ENCODE measurements at places on chromosomes 6 and 20. TPM values are rescaled to one million over a fixed set of nuclear protein-coding genes. Genes with fewer than 3 reads are reported as not detected.

The PRR18 gene
- not detected for total RNA-seq

The RPS18 gene
- 3,021 TPM for total RNA-seq

- DNase-seq, result peak; percentile 9
- H3K27ac ChIP-seq, result no peak overlapping the region
Measured at GRCh38 chr6:157312757-157313156, 10.6 kb downstream of the TMEM242 start.

- H3K4me1 ChIP-seq, result peaks cover 13% of the 10 kb centered on the region
- peak; percentile 82 for DNase-seq
- H3K4me3 ChIP-seq, result peak overlapping the region; percentile 45
- no peaks in the 10 kb centered on the region for H3K27me3 ChIP-seq
- no peaks in the 10 kb centered on the region for H3K36me3 ChIP-seq
Measured at GRCh38 chr6:17045581-17046322, 56.1 kb upstream of the STMND1 start.

- no peak overlapping the region for H3K4me3 ChIP-seq
- H3K36me3 ChIP-seq, result no peaks in the 10 kb centered on the region
- H3K4me1 ChIP-seq, result peaks cover 20% of the 10 kb centered on the region
Measured at GRCh38 chr6:26029857-26030653, 57.2 kb upstream of the HFE start.

GRCh38 chr6:41546475-41546865, 289 bp downstream of the FOXP4 start:
- no peaks in the 10 kb centered on the region for H3K27me3 ChIP-seq
- H3K27ac ChIP-seq, result no peak overlapping the region
- DNase-seq, result peak; percentile 66
- H3K36me3 ChIP-seq, result no peaks in the 10 kb centered on the region

DNA sequence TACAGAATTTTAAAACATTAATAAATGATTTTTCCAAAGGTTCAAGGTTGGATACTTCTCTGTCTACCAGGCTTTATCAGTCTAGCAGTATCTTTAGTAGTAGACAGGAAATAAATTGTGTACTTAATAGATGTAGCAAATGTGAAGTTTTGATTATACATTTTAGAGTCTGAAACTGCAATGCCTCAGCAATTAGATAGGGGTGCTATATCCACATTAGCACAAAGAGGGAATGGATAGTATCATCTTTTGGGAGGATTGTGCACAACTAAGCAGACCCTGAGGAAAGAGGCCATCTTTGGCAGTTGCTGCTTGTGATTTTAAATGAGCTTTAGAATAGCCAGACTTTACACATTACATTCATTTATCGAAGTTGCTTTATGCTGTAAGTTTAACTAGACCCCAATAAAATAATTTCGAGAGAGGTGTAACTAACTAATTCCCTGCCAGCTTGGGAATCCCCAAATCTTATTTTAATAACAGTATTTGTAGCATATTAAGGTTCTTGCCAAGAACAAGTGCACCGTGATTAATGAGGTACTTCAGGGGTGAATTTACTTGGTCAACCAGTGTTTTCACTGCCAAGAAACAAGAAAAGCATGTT, 2.8 kb downstream of the KCNQ5 start:
- H3K4me3 ChIP-seq, result peak overlapping the region; percentile 96
- no peak overlapping the region for H3K27ac ChIP-seq
- H3K36me3 ChIP-seq, result no peaks in the 10 kb centered on the region

The EGFL8 gene
- 6.2 TPM for total RNA-seq

DNA sequence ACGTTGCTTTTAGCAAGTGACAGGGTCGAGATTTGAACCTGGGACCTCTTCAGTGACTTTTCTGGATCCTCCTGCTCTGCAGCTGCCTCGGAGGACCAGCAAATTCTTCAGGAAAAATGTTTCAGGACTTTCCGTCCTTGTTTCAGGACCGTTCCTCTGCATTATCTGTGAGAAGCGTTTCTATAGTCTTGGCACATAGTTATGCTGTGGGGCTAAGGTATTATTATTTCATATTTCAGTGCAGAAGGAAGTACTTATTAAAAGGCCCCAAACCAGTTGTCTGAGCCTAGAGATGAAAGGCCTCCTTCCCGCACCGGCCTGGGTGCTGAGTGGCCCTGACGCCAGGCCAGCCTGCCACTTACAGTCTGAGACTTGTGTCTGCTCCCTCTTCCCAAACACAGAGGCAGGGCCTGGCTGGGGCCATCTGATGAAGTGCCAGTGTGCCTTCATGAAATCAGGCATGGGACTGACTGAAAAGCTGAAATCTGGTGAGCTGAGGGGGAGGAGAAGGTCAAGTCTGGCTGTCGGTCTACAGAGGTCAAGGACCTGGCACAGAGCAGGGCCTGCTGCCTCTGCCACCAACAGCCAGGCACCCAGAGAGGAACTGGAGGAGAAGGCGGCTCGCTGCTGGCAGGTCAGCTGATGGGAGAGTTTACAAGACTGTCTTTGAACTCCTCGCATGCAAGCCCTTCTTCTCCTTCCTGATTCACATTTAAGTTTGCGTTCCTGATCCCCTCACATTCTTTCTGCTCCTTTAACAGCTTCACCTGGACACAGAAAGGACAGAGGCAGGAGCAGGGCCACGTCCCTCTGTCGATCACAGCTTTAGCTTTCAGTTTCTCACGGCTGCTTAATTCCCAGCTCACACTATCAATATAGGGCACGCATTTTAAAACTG, 8.9 kb upstream of the QKI start:
- peak; percentile 67 for DNase-seq
- peak overlapping the region; percentile 66 for H3K4me3 ChIP-seq
- H3K27ac ChIP-seq, result peak overlapping the region; percentile 67
- no peaks in the 10 kb centered on the region for H3K36me3 ChIP-seq

The ZNF165 gene
- 0.86 TPM for total RNA-seq

DNA sequence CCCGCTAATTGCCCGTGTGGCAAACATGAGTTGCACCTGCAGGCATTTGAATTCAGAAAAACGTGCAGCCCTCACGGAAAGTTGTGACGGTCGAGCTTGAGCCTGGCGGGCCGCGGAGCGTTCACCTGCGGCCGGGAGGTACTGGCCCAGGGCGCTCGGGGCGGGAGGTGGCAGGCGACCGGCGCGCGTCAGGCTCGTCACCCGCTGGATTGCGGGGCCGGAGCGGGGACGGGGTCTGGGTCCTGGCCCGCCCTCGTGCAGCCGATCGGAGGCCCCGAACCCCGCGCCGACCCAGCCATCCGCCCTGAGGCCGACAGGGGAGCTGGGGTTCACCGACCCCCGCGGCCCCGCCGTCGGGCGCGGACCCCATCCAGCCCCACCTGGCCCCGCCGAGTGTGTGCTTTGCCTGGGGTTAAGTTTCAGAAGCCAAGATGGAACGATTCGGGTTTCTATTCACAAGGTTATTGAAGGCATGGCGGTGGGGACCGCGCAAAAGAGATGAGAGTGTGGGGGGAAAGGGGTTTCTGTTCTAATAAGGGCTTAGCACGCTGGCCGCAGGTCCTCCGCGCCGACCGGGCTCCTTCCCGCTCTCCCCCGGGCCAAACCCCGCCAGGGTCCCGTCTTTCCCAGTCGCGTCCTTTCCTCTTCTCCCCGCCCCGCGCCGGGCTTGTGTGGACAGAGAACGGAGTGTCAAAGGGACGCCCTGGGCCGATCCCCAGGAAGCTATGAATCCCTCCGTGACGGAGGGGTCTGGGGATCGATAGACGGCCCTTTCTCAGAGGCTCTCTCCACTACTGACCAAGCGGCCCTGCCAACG, 1.6 kb upstream of the HEY2 start:
- H3K27me3 ChIP-seq, result peaks cover 82% of the 10 kb centered on the region
- no peaks in the 10 kb centered on the region for H3K36me3 ChIP-seq
- peak overlapping the region; percentile 76 for H3K4me3 ChIP-seq
- peak; percentile 52 for DNase-seq

GRCh38 chr20:25626779-25627178, 3.0 kb upstream of the NANP start:
- H3K27ac ChIP-seq, result no peak overlapping the region
- H3K27me3 ChIP-seq, result no peaks in the 10 kb centered on the region
- H3K4me3 ChIP-seq, result no peak overlapping the region
- H3K4me1 ChIP-seq, result peaks cover 4% of the 10 kb centered on the region

The COL9A3 gene
- not detected for total RNA-seq

DNA sequence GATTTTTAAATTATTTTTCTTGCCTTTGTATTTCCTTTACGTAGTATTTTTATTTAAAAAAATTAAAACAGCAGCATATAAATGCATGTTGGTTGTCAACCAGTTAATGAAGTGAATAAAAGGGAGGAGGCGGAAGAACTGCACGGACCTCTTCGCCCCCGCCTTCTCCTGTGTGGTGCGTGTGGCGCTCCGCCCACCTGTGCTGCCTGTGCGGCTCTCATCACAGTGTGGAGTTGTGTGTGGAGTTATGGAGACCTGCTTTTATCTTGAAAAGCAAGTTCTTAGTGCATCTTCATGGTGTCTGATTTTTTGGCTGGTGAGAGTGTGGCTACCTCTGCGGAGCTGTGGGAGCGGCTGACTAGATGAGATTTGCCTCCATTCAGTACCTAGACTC, 58.4 kb downstream of the PTPN1 start:
- no peak overlapping the region for H3K27ac ChIP-seq
- peaks cover 8% of the 10 kb centered on the region for H3K36me3 ChIP-seq
- H3K4me3 ChIP-seq, result no peak overlapping the region

DNA sequence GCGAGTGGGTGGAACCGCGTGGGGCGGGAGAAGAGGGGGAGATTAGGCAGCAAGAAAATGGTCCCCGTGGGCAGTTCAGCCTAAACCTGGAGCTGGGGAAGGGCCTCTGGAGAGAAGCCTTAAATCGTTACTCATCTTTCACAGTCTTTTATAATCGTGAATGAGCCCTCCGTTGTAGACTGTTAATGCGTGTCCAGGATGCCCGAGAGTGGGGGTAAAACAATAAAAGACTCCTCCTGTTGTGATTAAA, 11.0 kb upstream of the ELOVL5 start:
- no peak for DNase-seq
- H3K27ac ChIP-seq, result peak overlapping the region; percentile 94
- peaks cover 32% of the 10 kb centered on the region for H3K4me1 ChIP-seq
- H3K36me3 ChIP-seq, result no peaks in the 10 kb centered on the region
- no peaks in the 10 kb centered on the region for H3K27me3 ChIP-seq
- peak overlapping the region; percentile 73 for H3K4me3 ChIP-seq

DNA sequence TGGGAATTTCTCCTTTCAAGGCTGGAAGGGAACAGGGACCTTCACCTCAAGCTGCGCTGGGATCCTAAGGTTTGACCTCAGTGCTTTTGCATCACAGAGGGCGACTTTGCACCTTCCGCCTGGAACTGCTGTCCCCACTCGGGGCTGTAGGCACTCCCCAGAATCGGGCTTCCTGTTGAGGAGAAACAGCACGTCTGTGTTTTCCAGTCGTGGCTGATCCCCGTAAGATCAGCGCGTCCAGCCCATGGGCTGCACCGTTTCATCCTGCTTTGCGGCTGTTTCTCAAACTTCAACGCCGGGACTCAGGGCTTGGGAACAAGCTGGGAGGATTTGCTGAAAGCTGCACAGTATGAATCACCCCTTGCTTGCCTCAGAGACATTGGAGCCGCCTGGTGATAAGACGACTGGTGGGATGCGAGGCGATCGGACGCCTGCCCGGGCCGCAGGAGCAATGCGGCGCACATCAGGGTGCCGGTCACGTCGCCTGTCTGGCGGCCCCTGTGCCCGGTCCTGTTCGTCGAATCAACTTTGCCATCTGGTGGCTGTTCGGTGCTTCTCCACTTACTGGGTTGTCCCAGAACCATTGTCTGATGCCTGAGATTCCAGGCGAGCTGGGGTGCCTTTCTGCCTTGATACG, 53.6 kb upstream of the FRMD1 start:
- H3K4me1 ChIP-seq, result peaks cover 3% of the 10 kb centered on the region
- H3K27ac ChIP-seq, result peak overlapping the region; percentile 74
- DNase-seq, result peak; percentile 88

DNA sequence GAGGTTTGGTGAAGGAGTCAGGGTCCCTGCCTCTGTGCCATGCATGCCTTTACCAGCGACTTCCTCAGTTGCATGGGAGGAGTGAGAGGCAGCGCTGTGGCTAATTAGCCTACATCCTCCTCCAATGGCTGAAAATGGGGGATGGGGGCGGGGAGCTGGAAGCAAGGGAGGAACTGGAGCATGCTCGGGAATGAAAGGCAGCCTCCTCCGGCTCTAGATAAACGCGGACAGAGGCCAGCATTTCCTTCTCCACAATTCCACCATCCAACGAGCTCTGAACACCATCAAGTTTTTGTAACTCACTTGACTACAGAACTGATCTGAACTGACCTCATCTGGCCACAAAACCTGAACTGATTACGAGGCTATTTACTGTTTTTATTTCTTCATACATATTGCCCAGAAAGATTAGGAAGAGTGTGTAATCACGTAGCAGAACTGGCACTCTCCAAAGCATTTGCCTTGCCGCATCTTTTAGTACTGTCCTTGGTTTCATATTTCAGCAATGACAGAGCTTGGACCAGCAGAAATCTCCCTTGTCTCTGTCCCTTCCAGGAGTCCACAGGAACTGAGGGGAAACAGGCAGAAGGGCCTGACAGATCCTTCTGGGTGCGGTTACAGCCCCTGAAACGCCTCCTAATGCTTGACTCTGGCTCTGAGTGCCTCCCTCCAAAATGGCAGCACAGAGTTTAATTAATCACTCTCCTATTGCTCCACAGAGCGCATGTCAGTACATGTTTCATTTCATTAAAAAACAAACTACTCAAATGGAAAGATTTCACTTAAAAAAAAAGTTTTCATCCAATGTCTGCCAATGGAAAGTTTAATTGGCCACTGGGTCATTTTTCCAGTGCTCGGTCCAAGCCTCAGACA, 58.2 kb upstream of the TRAF3IP2 start:
- H3K27me3 ChIP-seq, result no peaks in the 10 kb centered on the region
- peak overlapping the region; percentile 38 for H3K27ac ChIP-seq
- H3K4me3 ChIP-seq, result peak overlapping the region; percentile 44
- DNase-seq, result peak; percentile 81
- H3K36me3 ChIP-seq, result peaks cover 7% of the 10 kb centered on the region

The CFB gene
- 7.3 TPM for total RNA-seq

DNA sequence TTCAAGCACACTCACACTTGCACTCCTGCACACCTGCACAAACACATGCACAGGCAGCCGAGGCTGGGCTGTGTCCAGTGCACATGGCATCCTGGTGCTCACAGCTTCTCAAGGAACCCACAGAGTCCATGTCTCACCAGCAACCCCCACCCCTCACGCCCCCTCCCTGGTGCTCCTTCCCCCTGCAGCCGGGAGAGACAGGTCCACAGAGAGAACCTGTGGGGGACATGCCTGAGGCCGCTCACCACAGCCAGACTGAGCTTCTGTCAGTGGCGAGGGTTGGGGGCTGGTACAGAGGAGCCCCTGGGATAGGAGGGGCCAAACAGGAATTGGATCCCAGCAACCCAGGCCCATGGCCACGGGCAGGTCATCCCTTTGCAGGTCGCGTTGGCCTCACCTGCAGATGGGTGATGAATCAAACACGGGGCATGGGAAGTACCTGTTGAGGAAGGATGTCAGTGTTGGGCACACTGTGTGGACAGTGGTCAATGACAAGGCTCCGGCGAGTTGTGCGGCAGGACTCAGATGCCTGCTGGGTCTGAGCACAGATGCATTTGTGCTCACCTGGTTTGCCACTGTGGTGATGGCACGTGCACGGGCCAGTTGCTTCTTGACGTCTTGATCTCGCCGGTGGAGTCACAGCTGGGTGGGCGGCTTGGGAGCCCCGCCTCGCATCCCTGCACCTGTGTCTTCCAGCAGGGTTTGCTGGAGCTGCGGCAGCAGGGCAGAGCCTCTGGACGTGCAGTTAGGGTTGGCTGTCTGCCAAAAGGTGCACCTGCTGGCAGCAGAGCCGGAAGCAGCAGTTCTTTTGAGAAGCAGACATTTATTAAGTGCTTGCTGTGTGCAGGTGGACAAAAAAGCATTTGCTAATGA, 113.0 kb downstream of the ERMARD start:
- no peaks in the 10 kb centered on the region for H3K27me3 ChIP-seq
- H3K4me3 ChIP-seq, result no peak overlapping the region
- H3K36me3 ChIP-seq, result no peaks in the 10 kb centered on the region
- no peak overlapping the region for H3K27ac ChIP-seq
- H3K4me1 ChIP-seq, result no peaks in the 10 kb centered on the region

Measured in GM23248 (cell line).